ENCODE measurements at places on chromosomes 16 and 17. TPM values are rescaled to one million over a fixed set of nuclear protein-coding genes. Genes with fewer than 3 reads are reported as not detected.

DNA sequence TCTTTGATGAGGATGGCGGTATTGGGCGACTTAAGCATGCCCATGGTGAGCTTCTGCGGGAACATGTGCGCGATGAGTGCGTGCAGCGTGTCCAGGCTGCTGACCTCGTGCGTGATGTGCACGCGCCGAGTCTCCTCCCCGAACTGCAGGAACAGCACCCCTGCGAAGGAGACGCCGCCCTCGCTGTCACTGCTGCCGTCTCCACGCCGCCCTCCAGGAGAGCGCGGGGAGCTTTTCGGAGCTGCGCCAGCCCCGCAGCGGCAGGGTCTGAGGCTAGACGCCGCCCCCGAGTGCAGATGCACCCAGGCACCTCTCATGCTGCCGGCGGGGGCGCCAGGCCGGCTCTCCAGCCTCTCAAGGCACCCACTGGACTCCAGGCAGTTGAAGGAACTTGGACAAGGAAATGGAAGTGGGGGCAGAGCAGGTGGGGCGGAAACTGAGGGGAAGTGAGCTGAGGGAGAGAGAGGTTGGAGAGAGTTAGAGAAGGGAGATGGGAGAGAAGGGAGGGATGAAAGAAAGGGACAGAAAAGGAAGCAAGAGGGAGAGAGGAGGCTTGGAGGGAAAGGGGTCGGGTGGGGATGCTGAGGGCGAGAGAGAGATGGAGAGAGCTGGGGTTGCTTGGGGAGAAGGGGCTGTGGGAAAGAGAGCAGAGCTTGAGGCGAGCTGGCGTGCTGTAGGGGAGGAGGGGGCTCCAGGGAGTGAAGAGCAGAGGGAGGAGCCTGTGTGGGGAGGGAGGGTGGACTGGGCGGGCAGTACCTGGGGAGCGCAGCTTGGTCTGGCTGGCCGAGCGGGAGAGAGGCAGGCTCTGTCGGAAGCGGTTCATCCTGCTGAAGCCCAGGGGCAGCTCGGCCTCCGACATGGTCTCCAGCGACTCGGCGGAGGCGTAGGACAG lies 42.1 kb downstream of the SRCIN1 start:
- no peak for DNase-seq

- DNase-seq = no peak
Observed at GRCh38 chr17:78219396-78220150, 5.5 kb downstream of the BIRC5 start.

The UBE2O gene
- total RNA-seq = 33.9 TPM

GRCh38 chr16:70553645-70554044 lies 30.0 kb downstream of the SF3B3 start:
- no peak for DNase-seq

DNA sequence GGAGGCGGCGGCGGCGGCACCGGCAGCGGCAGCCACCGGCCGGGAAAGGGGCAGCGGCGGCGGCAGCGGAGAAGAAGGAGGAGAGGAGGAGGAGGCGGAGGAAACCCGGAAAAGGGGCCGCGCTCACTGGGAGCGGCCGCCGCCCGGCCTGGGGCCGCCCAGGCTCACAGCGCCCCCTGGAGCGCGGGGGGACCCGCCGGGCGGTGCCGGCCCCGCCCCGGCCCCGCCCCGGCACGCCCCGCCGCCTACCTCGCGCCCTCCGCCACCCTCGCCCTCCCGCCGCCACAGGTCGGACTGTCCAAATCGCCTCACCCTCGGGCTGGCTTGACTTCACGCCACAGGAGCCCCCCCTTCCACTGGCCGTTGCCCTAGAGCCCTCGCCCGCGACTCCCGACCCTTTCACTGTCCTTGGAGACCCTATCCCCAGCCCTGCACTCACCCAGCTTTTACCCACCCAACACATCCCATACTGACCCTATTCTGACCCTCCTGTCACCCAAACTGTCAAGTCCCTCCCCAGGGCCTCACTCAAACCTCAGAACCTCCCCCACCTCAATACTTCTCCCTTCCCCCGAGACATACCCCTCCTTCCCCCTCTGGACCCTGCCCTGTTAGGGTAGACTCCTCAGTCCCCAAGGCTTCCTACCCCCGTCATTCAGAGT lies at the start of gene CSNK2A2:
TSS of gene CSNK2A2 (minus strand) at position 85 of the 662 bp plus-strand sequence. CDS start 370 bp downstream, outside the sequence.
- peak; percentile 89 for DNase-seq

The OR1A1 gene
- total RNA-seq = not detected

DNA sequence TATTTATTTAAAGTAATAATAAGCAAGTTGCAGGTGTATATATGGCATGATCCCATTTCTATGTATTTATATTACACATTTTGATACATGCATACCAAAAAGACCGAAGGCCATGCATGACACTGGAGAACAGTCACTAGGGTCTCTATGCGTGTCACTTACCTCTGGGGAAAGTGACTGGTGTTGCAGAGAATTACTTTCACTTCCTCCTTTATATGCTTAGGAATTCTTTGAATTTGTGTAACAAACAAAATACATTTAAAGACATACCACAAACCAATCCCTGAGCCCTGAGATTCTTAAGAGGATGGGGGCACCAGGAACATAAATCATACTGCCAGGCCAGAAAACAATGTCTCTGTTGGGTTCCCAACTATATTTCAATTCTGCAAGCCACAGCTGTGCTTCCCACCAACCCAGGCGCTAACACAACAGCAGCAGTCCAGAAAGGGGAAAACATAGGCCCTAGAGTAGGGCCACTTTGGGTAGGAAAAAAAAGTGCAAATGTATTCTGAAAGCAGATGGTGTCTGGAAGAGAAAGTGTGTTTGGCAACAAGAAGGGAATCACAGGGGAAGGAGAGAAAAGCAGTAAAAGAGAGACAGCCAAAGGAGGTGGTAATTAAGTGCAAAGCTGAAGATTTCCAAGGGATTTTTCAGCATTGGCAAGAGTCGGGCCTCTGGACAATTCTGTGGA lies 24.5 kb upstream of the HYDIN start:
- no peak for DNase-seq

All from right cardiac atrium (tissue), 5 donors.